Thymus (tissue), 14 donors: ENCODE measurements at places on chromosomes 1 and 21. TPM values are rescaled to one million over a fixed set of nuclear protein-coding genes. Genes with fewer than 3 reads are reported as not detected.

The TUT4 gene
- total RNA-seq = 40.2 TPM

The REN gene
- total RNA-seq = 0.66 TPM

The F11R gene
- total RNA-seq = 28.3 TPM

The S100A9 gene
- 281 TPM for total RNA-seq

The VANGL1 gene
- total RNA-seq = 6.7 TPM

DNA sequence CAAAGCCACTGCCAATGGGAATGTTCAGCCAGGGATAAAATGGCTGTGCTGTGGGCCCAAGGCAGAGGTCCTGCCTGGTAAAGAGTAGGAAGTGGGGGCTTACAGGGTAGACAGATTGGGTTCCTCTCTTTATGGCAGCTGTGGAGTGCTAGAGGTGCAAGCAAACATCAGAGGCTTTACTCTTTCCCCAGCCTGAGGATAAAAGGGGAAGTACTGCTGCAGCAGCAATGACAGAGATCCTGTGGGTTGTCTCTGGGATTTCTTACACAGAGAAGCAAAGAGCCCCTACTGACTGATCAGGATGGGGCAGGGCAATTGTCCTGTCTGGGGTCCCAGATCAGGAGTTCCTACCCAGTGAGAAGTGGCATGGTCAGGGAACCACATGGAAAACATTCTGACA is 54.2 kb downstream of the DRAM2 start:
- no peaks in the 10 kb centered on the region for H3K4me1 ChIP-seq
- H3K4me3 ChIP-seq = no peak overlapping the region
- no peaks in the 10 kb centered on the region for H3K27me3 ChIP-seq
- H3K27ac ChIP-seq = no peak overlapping the region
- DNase-seq = no peak
- H3K36me3 ChIP-seq = no peaks in the 10 kb centered on the region

GRCh38 chr21:45551316-45551715 is 9.1 kb upstream of the SLC19A1 start:
- H3K27ac ChIP-seq = peak overlapping the region; percentile 31
- H3K36me3 ChIP-seq = no peaks in the 10 kb centered on the region
- H3K27me3 ChIP-seq = no peaks in the 10 kb centered on the region
- H3K4me1 ChIP-seq = peaks cover 50% of the 10 kb centered on the region

DNA sequence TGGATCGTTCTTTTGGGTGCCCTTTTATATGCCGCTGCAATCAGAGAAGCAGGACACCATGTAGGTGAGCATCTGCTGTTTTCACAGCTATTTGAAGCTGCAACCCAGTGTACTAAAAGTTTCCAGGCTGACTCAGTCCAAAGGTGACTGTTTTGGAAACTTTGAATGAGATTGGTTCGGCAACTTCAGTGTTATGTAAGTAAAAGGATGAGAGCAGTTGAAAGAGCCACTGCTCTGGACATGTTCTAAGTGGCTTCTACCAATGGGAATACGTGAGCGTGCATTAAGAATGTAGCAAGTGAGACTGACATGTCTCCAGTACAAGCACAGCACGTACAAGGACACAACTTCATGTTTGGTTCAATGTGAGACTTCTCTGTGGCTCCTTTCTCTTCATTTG is 55.6 kb downstream of the DDR2 start:
- H3K4me3 ChIP-seq = no peak overlapping the region
- no peaks in the 10 kb centered on the region for H3K27me3 ChIP-seq
- H3K36me3 ChIP-seq = no peaks in the 10 kb centered on the region
- H3K27ac ChIP-seq = no peak overlapping the region
- DNase-seq = no peak

- H3K4me3 ChIP-seq = no peak overlapping the region
- no peaks in the 10 kb centered on the region for H3K36me3 ChIP-seq
- no peaks in the 10 kb centered on the region for H3K27me3 ChIP-seq
- no peak overlapping the region for H3K27ac ChIP-seq
- H3K4me1 ChIP-seq = no peaks in the 10 kb centered on the region
Measured at GRCh38 chr1:22222723-22223122, 79.8 kb upstream of the WNT4 start.

GRCh38 chr1:1328254-1328653 is 2.8 kb upstream of the TAS1R3 start:
- H3K4me3 ChIP-seq = no peak overlapping the region
- no peak for DNase-seq
- no peaks in the 10 kb centered on the region for H3K27me3 ChIP-seq
- no peak overlapping the region for H3K27ac ChIP-seq

GRCh38 chr1:81432059-81432458 is 368.7 kb upstream of the ADGRL2 start:
- no peaks in the 10 kb centered on the region for H3K36me3 ChIP-seq
- H3K4me1 ChIP-seq = no peaks in the 10 kb centered on the region
- H3K27ac ChIP-seq = no peak overlapping the region
- H3K4me3 ChIP-seq = no peak overlapping the region

DNA sequence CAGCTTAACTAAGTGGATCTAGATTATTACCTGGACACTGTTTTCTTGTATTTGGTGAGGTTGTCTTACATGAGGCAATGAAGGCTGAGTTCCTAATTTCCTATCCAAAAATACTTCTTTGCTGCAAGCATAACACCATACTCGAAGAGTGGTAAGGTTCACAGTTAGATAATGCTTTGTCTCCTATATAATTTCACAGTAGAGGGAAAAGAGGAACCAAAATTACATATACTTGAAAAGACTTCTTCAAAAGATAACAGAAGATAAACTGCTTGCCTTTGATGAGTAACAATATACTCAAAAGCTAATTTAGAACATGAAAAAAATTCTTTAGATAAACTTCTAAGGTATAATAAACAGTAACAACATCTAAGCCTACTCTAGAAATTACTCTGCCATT is 20.4 kb downstream of the USP33 start:
- H3K4me3 ChIP-seq = no peak overlapping the region
- no peak for DNase-seq
- H3K4me1 ChIP-seq = no peaks in the 10 kb centered on the region
- H3K27ac ChIP-seq = no peak overlapping the region
- no peaks in the 10 kb centered on the region for H3K27me3 ChIP-seq
- H3K36me3 ChIP-seq = peaks cover 24% of the 10 kb centered on the region

GRCh38 chr21:32099812-32100416 is 178.9 kb downstream of the MIS18A start:
- H3K27ac ChIP-seq = no peak overlapping the region
- H3K4me1 ChIP-seq = no peaks in the 10 kb centered on the region
- no peaks in the 10 kb centered on the region for H3K36me3 ChIP-seq
- H3K4me3 ChIP-seq = no peak overlapping the region
- H3K27me3 ChIP-seq = no peaks in the 10 kb centered on the region

GRCh38 chr1:225259542-225259941 is 168.3 kb downstream of the LBR start:
- H3K36me3 ChIP-seq = no peaks in the 10 kb centered on the region
- H3K27ac ChIP-seq = no peak overlapping the region
- no peaks in the 10 kb centered on the region for H3K4me1 ChIP-seq
- no peak for DNase-seq

DNA sequence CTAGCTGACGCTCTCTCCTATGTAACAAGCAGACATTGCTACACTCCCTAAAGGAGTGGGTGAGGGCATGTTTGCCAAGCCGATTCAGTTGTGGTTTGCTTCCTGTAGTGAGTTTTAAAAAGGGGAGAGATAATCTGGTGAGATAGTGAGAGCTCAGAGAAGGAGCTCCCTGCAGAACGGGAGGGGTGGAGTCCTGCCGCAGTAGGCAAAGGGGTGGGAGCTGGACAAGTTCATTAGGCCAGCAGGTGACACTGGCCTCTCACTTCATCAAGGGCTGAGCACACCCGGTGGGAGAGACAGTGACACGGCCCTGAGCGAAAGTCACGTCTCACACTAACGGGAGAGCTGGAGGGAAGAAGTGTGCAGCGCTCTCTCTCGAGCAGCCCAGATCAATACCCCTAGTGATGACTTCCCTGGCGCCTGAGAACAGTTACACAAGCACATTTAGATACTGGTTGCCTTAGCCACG is 144.0 kb upstream of the CD34 start:
- H3K27me3 ChIP-seq = no peaks in the 10 kb centered on the region
- peaks cover 31% of the 10 kb centered on the region for H3K4me1 ChIP-seq
- DNase-seq = no peak
- no peak overlapping the region for H3K27ac ChIP-seq

GRCh38 chr1:112332176-112333150 is 63.6 kb upstream of the CTTNBP2NL start:
- H3K27me3 ChIP-seq = peaks cover 20% of the 10 kb centered on the region
- DNase-seq = no peak
- no peak overlapping the region for H3K27ac ChIP-seq
- H3K4me1 ChIP-seq = no peaks in the 10 kb centered on the region
- H3K36me3 ChIP-seq = no peaks in the 10 kb centered on the region

GRCh38 chr1:231218078-231218477 is 22.9 kb upstream of the GNPAT start:
- no peak for DNase-seq
- no peaks in the 10 kb centered on the region for H3K27me3 ChIP-seq
- H3K4me3 ChIP-seq = no peak overlapping the region
- peaks cover 4% of the 10 kb centered on the region for H3K36me3 ChIP-seq

DNA sequence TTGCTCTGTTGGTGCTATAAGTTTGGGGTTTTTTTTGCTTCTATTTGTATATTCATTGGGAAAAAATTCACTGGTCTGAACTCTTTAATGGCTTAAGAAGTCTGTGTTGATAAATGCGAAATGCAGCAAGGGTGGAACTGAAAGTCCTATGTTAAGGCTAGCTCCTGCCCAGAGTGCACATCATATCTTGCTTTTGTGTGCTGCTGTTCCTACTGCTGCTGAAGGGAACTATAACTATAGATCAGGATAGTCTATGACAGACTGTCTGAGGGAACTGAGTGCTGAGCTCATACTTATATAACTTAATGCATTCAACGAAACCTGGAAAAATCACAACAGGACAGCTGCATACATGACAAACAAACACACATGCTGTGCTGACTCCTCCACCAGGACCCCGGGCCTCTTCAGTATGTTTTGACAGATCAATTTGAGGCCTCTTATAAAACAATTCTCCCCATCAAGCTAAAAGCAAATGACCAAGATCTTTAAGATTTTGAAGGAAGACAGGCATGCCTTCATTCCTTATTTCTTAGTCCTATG is 1031.5 kb upstream of the ADGRL2 start:
- H3K4me1 ChIP-seq = no peaks in the 10 kb centered on the region
- no peak overlapping the region for H3K27ac ChIP-seq
- no peak for DNase-seq
- no peaks in the 10 kb centered on the region for H3K27me3 ChIP-seq
- H3K4me3 ChIP-seq = no peak overlapping the region
- H3K36me3 ChIP-seq = no peaks in the 10 kb centered on the region

DNA sequence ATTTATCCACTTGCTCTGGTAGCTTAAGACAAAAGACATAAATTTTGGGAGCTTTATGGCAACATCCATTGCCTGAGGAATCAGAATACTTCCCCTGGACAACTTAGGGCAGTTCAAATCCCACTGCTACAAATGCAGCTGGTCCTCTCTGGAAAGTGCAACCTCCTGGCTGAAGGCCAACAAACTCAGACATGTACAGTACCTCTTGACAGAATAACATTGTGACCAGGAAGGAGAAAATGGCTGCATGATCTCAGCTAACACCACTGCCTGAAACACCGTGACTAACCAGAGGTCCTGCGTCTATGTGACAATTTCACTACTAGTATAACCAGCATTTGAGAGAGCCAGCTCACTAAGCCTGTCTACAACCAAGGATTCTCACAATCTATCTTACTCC is 218.9 kb downstream of the CRB1 start:
- H3K27me3 ChIP-seq = no peaks in the 10 kb centered on the region
- DNase-seq = no peak
- H3K4me1 ChIP-seq = no peaks in the 10 kb centered on the region
- no peak overlapping the region for H3K27ac ChIP-seq
- H3K36me3 ChIP-seq = no peaks in the 10 kb centered on the region
- no peak overlapping the region for H3K4me3 ChIP-seq
